Mammary microvascular endothelial cell (primary cell): ENCODE measurements at places on chromosomes 16 and 17. TPM values are rescaled to one million over a fixed set of nuclear protein-coding genes. Genes with fewer than 3 reads are reported as not detected.

Gene SLC16A11
- total RNA-seq: 0.69 and 0.73 TPM in 2 replicates

Gene GDPD1
- total RNA-seq: 0.34 and 1.3 TPM in 2 replicates

Gene SGSM2
- 25.0 and 26.5 TPM in 2 replicates for total RNA-seq

Gene TBC1D3I
- not detected in 2 replicates for total RNA-seq

Gene STX1B
- total RNA-seq: 0.05 and 0.93 TPM in 2 replicates

Gene BTBD17
- total RNA-seq: not detected in 2 replicates
